ENCODE measurements at places on chromosomes 1 and 21.

DNA sequence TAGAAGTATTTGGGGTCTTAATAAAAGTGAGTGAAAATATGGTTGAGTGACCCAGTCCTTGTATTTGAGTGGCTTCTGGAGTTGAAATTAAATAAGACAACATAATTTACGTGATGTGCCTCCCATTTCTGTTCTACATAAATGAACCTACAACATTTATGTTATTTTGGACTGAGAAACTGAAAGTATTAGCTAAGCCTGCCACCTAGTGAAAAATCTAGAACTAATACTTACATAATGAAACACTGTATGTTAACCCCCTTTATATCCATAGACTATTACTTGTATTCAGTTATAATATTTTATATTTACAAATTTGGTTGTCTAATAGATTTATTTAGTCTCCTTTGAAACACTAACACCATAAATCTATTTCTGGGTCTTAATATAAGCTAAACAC, 298.9 kb downstream of the KCNT2 start:
- DNase-seq: no peak

- no peak for DNase-seq
Observed at GRCh38 chr1:66954208-66954607, 29.4 kb downstream of the MIER1 start.

DNA sequence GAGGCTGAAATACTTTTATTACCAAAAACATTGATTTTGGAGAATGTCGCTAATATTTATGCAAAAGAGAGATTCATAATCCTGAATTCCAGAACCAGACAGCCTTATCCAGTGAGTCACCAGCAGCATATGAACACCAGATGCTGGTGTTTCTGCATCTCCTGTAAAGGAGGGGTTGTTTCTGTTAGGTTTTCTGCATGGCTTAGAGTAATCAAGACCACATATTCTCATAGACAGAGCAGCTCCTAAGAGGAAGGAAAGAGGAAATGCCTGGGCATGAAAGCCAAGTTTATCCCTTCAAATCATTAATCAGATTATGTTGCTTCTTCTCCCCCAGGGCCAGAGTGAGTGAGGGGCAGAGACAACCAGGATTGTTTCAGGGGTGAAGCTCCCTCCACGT, 86.2 kb downstream of the NGF start:
- DNase-seq: no peak

DNA sequence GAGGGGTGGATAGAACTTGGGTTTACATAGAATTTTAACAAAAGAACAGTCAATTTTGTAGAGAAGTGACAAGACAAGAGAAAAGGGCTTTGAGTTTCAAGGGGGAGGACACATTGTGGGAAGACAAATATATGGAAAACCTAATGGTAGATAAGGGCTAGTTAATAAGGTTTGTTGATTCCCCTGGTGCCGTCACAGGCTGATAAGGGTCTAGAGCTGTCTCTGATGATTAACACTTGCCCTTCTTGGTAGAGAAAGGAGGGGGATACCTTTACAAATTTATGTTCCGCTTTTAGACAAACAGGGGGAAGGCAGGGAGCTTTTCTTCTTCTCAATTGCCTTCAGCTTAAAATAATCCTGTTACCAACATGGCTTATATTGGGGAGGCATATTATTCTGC, 124.3 kb downstream of the ETS2 start:
- DNase-seq: no peak

DNA sequence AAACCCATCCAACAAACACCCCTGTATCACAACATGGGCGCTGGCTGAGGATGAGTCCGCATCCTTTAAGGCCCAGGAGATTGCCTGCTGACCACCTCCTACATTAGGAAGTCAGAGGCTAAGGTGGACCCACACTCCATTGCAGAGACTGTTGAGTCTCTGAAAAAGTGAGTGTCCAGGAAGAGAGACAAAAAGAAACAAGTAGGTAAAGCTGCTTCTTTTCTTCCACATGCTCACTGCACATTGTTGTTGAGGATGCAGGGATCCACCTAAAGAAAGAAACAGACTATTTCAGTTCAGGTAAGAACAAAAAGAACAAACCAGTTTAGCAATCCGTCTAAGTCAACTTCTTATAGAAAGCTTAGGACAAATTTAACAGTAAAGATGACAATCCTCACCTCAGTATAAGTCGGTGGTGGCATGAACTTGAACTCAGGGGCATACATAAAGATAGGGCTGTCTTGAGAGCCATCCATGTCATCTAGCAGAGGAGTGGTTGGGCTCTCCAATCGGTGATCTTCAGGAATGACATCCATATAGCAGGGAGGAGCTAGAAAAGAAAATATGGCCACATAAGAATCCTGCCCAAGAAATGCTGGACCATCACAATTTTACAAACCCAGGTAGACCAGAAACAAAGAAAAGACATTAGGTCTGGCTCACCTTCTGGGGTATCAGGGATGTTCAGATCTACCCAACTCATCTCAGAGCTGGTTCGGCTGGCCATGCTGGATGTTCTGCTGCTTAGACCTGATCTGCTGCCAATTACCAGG, 2.6 kb downstream of the TXNIP start:
- DNase-seq: no peak

- DNase-seq: peak; percentile 9
Observed at GRCh38 chr21:18006691-18007090, 187.5 kb upstream of the C21orf91 start.

DNA sequence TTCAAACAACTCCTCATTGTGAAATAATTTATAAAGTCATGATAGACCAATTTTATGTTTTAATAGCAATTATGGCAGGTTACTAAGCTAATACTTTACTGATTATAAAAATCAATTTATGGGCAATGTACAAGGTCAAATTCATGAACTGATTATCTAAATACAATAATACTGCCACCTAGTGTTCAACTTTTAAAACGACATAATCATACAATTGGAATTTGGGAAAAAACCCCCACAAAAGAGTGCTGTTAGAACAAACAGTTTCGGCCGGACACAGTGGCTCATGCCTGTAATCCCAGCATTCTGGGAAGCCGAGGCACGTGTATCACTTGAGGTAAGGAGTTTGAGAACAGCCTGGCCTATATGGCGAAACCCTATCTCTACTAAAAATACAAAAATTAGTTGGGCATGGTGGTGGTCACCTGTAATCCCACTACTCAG, 14.0 kb downstream of the GTF2B start:
- DNase-seq: no peak

- DNase-seq: no peak
Observed at GRCh38 chr1:204413170-204413535, 1.5 kb upstream of the PPP1R15B start.
